ENCODE measurements at places on chromosomes 5 and 9.
A peak's percentile ranks its signal among the peaks of the same experiment; 100 is the strongest.

GRCh38 chr5:82156874-82157273 lies 121.3 kb downstream of the RPS23 start:
- no peak for DNase-seq

DNA sequence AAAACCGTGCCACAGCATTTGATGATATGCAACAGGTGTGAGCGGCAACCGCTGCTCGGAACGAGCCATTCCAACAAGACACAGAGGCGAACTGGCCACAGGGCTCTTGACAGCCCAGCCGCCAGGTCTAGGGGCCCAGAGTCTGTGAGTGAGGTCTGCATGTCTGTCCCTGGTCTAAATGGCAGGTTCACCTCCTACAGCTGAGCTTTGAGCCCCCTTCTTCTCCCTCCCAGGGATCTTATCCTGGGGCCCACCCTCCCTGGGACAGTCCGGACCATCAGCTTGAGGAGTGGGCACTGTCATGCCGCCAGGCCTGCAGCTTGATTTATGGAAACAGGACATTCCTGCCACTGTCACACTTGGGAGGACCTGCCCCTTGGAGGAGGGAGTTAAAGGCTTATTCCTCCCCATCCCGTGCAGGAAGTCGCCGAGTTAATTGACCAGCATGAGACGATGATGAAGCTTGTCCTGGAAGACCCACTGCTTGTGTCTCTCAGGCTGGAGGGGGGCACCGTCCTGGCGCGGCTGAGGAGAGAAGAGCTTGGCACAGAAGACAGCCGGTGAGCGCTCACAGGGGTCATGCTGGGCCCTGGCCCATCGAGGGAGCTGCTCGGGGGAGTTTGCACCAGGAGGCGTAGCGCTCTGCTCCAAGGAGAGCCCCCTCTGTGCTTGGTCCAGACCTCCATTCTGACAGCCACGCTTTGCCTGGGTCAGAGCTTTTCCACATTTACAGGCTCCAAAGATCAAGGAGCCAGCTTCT lies 35.5 kb upstream of the LRRC14B start:
- no peak for DNase-seq

DNA sequence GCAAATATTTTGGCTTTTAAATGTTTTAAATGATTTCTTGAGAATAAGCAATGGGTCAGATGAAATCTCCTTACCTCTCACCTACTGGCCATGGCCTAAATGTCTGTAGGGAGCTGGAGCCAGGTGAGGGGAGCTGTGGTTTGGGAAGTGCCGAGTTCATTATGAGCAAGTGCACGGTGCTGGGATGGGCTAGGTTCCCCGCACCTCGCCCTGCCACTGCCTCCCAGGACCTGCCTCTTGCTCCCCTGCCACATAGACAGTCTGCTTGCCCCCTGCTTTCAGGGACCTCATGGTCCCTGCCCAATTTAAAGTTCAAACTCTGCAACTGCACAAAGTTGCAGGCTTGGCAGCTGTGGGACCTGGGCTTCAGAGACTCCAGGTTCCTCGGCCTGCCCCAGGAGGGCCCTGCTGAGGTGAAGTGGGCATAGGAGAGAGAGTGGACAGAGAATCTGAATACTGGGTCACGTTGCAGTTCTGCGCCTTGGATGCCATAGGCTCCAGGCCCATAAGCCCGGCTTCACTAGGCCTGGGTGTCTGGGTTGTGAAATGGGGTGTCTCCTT lies 5.4 kb downstream of the OR13J1 start:
- DNase-seq: no peak

DNA sequence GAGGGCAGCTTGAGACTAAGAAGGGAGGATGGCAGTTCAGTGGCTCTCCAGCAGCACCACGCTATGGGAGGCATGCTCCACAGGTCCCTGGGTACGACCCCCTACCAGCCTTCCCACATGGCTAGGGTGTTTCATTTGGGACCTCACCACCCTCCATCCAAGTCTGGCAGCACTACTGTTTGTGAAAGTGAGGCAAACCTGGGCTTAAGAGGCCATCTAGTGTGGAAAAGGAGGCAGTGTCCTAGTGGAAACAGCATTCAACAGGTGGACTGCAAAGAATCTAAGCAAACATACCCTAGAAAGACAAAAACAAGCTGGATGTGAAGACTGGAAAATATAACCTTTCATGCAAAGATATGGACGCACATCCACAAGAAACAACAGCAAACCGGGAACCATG lies 4.8 kb upstream of the C5orf47 start:
- DNase-seq: no peak

DNA sequence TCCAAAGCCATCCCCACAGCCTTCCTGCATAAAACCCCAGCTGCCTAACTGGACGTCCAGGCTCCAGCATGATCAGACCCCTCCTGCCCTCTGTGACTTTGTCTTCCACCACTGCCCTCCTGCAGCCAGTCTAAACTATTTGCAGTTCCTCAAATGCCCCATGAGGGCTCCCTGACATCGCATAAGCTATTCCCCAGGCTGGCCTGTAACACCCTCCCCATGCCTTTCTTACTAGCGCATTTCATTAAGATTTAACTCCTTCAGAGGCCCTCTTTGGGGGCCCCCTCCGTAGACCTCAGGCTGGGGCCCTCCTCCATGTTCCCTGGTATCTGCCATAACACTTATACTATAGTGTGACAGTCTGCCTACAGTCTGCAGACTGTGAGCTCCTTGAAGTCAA lies 15.5 kb upstream of the SMIM23 start:
- no peak for DNase-seq

DNA sequence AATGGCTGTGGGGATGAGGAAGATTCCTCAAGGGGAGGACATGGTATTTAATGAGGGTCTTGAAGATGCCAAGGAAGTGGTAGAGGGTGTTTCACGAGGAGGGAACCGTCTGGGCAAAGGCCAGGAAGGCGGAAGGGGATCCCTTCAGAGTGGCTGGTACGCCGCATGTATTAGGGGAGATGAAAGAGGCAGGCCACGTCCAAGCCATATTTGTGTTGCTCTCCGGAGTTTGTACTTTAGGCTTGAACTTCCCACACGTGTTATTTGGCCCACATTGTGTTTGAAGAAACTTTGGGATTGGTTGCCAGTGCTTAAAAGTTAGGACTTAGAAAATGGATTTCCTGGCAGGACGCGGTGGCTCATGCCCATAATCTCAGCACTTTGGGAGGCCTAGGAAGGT lies 1.2 kb downstream of the FXN start:
- DNase-seq: no peak

DNA sequence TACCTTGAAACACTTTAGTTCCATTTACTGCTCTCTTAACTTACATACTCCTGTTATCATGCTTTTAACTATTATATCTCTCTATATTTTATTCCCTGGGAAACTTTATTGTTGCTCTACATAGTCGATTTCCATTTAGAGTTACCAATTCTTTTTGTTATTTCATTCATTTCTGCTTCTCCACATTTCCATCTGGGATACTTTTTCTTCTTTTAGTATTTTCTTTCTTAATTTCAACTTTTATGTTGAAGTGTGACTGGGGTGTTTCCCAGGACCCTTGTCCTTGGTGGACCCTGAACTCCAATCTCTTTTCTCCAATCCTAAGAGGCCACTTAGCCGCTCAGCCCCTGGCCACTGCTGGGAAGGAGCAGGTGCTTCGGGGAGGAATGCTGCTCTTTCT lies 36.0 kb downstream of the PSD2 start:
- DNase-seq: no peak

DNA sequence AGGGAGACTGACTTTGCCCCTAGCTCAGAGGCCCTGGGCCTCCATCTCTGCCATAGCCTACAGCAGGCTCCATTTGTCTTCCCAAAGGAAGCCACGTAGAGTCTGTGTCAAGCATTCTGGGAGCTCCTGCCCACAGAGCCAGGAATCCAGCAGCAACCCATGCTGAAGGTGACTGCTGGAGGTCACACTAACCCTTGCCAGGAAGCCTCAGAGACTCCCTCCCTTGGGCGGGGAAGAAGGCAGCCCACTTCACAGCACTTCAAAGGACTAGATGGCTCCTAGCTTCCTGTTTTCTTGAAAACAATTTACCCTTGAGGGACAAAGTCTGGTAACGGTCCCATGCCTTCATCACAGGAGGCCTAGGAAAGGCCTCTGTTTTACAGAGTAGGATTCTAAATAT lies 1.7 kb downstream of the CKMT2 start:
- DNase-seq: no peak

DNA sequence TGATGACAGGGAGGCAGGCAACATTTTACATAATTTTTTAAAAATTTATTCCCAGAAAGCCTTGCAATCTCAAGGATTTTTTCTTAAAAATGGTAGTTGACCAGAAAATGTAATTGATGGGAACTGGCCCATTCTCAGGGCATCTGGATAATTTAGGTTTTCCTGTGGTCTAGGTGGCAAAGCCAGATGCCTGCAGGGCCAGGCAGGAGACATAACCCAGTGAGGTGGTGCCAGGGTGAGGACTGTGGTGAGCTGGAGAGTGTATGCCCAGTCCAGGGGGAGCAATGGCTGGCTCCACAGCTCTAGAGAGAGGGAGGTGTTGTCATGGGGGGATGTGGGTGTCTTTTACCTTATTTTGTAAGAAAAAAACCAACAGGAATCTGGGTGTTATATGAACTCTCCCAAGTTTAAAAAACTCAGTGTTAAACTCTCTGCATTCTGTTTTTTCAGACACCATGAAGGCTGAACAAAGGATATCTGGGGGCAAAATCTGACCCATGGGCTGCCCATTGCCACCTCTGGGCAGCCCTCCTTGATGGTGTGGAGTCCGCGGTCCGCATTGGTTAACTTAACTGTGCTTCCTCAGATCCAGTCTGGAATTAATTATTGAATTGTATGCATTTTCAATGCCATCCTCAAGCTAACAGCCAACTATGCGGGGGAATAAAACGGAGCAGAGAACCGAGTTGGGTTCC lies 43.9 kb downstream of the BOD1 start:
- no peak for DNase-seq

GRCh38 chr9:129939431-129939830 lies 103.6 kb downstream of the FNBP1 start:
- no peak for DNase-seq

DNA sequence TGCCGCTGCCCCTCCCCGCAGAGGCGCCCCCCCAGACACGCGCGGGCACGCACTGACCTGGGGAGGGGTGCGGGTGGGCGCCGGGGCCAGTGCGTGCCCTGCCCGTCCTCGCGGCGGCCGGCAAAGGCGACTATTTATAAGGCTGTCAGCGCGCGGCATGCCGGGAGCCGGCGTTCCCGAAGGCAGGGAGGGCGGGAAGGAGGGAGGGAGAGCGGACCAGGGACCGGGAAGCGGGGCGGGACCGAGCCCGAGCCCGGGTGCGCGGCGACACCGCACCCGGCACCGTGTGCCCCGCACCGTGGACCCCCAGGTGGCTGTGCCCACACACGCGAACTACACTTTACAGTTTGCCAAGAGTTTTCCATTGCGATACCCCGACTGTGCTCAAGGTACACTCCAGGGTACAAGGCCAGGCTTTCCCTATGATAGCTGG lies at the start of gene AK1:
Gene AK1 (minus strand): TSS at position 110 of the 433 bp plus-strand sequence. CDS start 3,058 bp downstream, outside the sequence.
- no peak for DNase-seq

- DNase-seq: peak; percentile 4
Measured at GRCh38 chr9:125189011-125189360, 617 bp downstream of the PPP6C start.

DNA sequence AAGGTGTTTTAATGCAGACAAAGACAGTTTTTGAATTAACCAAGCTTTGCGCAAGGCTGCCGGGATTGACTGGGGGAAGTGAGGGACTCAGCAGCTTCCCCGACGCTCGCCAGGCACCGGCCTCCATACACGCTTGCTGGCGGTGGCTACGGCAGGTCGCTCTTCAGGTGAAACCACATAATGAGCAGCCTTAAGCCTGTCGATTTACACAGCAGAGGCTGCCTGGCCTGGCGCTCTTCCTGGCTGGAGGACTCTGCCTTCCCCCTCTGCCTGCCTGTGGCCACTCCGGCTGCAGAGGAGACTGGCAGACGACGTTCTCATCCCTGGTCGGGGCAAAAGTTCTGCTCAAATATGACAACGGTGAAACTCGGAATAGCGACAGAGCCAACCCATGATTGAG lies 9.0 kb upstream of the NOTCH1 start:
- DNase-seq: no peak

DNA sequence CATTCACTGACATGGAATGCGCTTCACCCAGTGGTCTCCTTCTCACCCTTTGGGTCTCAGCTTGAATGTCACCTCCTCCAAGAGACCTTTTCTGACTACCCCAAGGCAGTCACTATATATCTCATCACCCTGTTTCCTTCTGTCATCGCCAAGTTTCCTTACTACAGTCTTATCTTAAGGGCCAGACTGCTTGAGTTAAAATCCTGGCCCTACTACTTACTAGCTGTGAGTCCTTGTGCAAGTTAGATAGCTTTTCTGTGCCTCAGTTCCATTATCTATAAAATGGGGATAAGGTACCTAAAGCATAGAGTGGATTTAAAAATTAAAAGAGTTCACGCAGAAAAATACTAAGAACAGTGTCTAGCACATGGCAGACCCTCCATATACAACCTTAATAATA lies 132.4 kb downstream of the GABBR2 start:
- DNase-seq: no peak

DNA sequence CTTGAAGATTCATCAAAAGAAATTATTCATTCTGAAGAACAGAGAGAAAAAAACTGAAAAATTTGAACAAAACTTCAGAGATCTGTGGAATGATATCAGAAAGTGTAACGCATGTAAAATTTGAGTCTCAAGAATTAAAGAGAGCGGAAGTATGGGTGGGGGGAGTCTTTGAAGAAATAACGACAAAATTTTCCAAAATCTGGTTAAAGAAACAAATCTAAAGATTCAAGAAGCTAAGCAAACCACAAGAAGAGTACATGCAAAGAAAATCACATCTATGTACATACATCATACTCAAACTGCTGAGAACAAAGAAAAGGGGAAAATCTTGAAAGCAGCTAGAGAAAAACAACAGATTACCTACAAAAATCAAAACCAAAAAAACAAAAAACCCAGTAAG lies 149.4 kb upstream of the TBCA start:
- no peak for DNase-seq
